Right ventricle myocardium inferior (tissue), 1 donor: ENCODE measurements at places on chromosomes 16 and 17.

DNA sequence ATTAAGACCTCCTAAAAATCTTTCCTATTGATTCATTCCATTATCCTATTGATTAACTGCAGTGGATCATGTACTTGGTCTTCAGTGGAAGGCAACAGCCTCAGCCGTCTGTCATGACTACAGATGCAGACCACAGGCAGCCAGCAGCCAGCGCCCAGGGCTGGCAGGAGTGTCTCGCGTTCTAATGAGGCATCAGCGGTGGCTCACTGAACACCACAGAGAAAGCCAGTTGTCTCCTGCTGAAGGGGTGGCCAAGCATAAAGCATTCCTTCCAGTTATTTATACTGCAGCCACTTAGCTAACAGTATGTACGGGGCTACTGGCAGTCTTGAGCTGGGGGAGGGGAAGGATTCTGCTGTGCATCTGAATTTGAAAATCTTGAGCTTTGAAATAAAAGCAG, 214.3 kb downstream of the IRX3 start:
- DNase-seq, result no peak

- no peak for DNase-seq
Measured at GRCh38 chr16:78500659-78501270, 401.3 kb downstream of the WWOX start.

- peak; percentile 92 for DNase-seq
Measured at GRCh38 chr17:19386051-19386929, 700 bp downstream of the MFAP4 start.

GRCh38 chr17:2977157-2977556, 86.2 kb downstream of the OR1D5 start:
- no peak for DNase-seq

DNA sequence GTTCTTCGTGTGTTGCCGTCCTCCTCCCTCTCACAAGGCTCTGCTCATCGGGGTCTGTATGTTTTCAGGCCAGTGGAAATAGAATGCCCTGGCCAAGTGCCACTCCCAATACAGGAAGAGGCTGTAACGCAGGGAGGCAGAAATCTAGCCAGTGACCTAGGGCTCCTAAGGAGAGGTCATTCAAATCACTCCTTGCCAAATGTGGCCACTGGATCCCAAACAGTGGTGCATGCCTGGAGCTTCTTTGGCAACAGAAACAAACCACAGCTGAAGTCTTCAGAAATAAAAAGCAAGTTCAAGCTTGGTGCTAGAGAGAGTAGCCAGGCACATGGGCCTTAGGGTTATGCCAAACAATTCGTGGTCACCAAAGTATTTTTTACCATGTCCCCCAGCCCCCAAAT, 66.1 kb downstream of the SMG6 start:
- DNase-seq, result no peak

DNA sequence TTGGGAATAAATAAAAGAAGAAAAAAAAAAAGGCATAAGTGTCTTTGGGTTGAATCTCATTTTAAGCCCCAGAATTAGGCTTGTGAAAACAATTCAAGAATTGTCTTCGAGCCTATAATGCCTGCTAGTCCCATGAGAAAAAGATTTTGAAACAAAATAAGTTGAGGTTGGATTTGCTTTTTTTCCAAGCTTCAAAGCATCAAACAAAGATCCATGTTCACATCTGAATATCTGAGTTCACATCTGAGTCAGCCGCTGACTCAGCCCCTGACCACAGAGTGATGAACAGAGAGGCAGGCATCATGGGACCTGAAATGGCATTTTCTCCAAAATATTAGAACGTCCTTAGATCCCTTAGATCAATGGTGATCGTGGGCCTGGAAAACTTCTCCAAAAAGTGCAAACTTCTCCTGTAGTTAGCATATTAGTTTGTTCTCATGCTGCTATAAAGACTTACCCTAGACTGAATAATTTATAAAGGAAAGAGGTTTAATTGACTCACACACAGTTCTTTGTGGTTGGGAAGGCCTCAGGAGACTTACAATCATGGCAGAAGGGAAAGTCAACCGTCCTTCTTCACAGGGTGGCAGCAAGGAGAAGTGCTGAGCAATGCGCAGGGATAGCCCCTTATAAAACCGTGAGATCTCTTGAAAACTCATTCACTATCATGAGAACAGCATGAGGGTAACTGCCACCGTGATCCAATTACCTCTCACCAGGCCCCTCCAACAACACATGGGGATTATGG, 294.6 kb upstream of the HSBP1 start:
- no peak for DNase-seq

GRCh38 chr17:1231456-1231855, 38.8 kb upstream of the BHLHA9 start:
- peak; percentile 80 for DNase-seq

- DNase-seq, result no peak
Measured at GRCh38 chr16:4976079-4976478, 17.9 kb downstream of the SEC14L5 start.

- DNase-seq, result no peak
Measured at GRCh38 chr16:82732461-82732860, 105.7 kb downstream of the CDH13 start.

DNA sequence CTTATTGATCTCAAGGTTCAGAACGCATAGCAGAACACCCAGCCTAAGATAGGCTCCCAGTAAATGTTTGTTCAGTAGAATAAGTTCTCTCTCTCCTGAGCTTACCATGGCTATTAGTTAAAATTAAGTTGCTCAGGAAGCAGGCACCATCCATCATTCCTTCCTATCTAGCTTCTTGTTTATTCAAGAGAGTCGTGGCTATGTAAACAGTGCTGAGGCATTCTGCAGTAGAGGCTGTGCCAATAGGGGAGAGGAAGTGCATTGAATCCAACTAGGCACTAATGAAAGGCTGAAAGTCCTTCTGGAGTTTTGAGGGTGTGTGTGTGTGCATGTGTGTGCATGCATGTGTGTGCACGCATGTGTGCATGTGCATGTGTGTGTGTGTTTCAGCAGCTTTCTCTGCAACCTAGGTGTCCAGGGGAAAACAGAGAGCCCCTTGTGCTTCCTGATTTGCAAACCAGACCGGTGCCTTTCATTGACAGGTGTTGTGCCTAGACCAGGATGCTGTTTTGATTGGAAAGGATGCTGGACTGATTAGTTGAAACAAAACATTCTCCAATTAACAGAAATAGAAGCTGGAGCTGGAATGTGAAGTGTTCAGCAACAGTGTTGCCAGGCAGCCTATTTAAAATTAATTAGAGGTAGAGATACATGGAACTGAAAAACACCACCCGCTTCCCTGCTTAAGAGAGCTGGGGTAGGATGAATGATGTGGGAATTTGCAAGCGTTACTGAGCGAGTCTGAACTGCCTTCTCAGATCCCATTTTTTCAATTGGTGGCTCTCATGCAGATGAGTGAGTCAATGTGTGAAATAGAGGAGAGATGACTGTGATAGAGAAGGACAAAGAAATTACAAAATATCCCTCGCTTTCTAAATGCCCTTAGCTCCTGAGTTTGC, 103.3 kb upstream of the CLEC3A start:
- no peak for DNase-seq

- DNase-seq, result no peak
Measured at GRCh38 chr16:66682271-66682670, 14.3 kb downstream of the CMTM4 start.

GRCh38 chr17:32634167-32634566, 147.4 kb downstream of the CDK5R1 start:
- no peak for DNase-seq

GRCh38 chr17:46047856-46048255, 48.8 kb downstream of the STH start:
- DNase-seq, result no peak

GRCh38 chr16:23521965-23522364, 11.7 kb upstream of the GGA2 start:
- DNase-seq, result no peak

DNA sequence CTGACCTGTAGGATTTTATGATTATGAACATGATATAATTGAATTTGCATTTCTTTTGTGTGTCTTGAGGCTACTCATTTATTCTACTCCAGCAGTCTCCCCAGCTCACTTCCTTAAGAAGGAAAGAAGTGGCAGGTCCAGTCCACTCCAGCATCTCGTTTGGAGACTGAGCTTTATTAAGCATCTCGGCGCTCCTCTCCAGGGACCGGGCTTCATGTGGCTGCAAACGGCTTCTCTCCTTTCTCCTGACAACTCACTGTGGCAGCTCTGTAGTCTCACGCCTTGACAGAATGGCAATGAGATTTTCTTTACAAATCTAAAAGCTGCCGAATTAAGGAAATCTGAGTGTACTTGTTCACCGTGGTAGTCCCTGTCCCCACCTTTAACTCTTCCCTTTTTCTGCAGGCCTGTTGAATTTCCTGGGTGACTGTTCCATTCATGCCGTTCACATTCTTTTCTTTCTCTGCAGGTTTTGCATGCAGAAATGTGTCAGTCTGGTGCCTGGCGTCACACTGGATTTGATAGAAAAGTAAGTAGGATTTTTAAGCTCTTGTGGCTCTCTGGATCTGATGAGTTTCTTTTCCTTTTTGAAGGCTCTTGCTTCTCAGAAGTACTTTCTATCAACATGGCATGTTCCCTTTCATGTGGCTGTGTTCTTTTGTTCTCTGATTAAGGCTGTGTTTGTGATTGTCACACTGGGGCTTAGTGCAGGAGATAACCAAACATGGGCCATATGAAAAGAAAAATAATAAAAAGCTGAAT, 200.5 kb upstream of the CHMP6 start:
- DNase-seq, result no peak

GRCh38 chr17:60390925-60391470, 935 bp downstream of the USP32 start:
- DNase-seq, result no peak

DNA sequence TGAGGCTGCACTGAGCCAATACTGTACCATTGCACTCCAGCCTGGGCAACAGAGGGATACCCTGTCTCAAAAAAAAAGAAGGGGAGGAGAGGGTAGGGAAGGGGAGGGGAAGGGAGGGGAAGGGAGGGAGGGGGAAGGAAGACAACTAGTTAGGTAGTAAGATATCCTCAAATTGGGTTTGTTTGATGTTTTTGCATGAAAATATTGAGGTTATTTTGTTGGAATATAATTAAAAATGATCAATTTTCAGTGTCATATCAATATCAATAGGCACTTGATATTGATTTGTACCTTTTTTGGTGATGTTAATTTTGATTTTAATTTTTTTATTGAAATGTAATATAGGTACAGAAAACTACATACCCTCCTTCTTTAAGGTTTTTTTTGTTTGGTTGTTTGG, 16.6 kb upstream of the PDP2 start:
- DNase-seq, result no peak

DNA sequence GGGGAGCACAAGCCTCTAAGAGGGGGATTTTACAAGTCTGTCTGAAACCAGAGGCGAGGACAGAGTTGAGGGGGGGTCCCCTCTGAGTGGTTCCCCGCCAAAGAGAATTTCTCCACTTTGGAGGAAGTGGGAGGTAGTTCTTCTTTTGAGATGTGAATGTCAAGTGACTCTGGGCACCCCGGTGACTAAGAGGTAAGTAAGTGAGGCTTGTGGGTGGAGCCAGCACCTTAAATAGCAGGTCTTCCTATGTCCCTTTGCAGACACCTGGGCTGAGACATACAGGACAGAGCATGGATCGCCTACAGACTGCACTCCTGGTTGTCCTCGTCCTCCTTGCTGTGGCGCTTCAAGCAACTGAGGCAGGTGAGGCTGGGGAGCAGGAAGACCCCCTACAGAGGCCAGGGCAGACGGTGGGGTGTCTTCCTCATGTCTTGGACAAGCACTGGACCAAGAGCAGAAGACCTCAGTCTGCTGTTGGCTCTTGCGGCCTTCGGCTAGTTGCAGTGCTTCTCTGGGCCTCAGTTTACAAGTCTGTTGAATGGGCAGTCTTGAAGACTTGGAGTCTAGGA, at the start of gene CCL22:
CCL22 (plus strand) TSS at position 257 of the 569 bp plus-strand sequence; CDS start at position 291, 34 bp downstream.
- DNase-seq, result no peak

- DNase-seq, result no peak
Measured at GRCh38 chr17:79294459-79295071, 219.9 kb downstream of the ENGASE start.

DNA sequence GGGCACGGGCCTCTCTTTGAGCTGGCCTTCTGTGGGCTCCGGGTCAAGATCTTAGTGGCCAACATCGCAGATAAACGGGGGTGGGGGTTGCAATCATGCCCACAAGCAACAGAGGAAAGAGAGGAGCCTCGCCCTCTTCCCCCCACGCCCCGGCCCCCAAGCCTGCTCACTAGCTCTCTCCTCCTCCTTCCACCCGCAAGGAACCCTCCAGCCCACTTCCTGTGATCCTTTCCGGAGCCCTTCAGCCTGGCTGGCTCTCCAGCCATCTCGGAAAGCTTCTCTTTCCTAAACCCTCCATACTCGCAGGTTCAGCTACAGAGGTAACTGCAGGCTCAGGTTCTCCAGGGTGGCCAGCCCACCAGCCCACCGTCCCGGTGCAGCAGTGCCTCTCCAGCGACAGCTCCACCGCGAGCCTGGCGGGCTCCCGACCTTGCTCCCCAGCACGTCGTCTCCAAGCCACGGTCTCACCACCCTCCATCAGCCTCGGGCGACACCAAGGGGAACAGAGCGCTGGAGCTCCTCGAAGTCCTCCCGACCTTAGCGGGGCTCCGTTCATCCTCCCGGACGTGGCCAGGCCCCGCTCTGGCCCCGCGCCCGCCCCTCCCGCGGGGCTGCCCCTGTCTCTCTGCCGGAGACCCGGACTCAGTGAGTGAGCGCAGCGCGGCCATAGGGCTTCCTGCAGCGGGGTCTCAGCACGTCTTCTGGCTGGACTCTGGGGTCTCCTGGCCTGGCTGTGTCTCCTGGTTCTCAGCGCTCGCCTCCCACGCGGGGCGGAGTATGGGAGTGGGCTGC, 12.9 kb upstream of the ODF4 start:
- DNase-seq, result no peak

- peak; percentile 83 for DNase-seq
Measured at GRCh38 chr16:71540-72401, 660 bp downstream of the RHBDF1 start.

DNA sequence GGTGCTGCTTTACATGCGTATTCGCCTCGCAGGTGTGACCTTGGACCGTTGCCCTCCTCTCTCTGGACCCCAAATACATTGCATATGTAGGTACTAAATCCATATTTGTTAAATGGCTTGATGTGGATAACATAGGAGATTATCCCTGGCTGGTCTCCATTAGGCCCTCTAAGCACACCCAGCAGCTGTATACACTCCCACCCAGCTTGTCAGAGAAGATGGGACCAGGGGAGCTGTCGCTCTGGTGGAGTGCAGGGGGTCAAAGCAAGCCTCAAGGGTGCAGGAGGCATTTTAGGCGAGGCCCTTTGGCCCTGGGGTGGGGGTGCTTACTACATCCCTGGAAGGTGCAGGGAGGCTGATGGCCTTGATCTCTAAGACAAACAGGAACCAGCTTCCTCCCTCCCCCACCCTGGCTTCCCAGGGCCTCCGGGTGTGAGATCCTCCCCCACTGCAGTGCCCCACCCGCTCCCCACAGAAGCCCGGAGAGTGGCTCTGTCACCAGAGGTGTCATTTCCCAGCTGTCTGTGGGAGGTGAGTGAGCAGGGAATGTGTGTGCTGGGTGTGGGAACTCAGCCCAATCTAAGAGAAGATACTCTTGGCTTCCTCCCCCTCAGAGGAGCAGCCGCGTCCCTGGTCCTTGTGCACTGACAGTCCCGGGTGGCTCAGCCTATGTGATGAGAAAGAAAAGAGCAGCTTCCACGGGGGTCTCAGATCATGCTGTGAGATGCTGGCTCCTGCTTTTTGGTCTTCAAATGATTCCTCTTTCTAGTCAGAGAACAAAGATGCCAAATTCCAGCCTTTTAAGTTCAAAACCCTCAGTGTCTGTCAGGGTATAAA, 1.4 kb upstream of the VAMP2 start:
- peak; percentile 89 for DNase-seq

GRCh38 chr17:29357821-29358232, 32.3 kb upstream of the TAOK1 start:
- DNase-seq, result no peak

- no peak for DNase-seq
Measured at GRCh38 chr17:13940858-13941665, 128.2 kb upstream of the COX10 start.
